ENCODE measurements at places on chromosomes 12 and 14.

GRCh38 chr12:78164154-78164553 lies 333.5 kb downstream of the NAV3 start:
- DNase-seq, result no peak

- DNase-seq, result peak; percentile 54
These were observed 110.5 kb downstream of the ARF6 start for GRCh38 chr14:50003213-50004021.

GRCh38 chr12:64478661-64479060 lies 26.7 kb downstream of the TBK1 start:
- DNase-seq, result no peak

DNA sequence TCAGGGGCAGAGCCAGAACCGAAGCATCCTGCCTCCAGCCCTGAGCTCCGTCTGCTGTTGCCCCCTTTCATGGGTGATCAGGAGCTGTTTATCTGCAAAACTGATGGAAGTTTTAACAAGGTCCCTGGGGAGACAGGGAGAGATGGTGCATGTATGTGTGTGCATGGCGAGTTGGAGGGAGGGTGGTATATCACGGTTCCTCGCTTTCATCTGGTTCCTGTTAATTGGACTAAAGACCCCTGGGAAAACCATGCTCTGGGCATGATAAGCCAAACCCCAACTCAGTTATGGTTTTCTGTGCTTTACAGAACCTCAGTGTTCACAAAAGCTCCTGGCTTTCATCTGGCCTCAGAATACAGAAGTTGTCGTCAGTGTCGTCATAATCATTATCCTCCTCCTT lies 133.6 kb downstream of the KSR2 start:
- no peak for DNase-seq

- DNase-seq, result peak; percentile 83
These were observed 11.3 kb upstream of the ABHD12B start for GRCh38 chr14:50860478-50861086.

DNA sequence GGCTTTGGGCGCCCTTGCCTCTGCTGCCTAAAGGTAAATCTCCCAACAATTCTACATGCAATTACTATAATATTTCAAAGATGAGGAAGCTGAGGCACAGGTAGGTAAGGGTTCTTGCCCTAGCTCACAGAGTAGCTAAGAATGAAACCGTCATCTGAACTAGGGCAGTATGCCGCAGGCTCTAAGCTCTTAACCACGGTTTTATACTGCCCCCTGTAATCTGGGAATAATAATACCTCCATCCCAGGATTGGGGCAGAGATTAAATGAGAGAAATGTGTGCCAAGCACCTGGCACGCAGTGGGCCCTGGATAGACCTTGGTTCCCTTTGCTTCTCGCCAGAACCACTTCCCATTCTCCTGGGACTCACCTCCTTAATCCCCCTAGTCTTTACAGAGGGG lies 1.5 kb upstream of the HRK start:
- DNase-seq, result no peak

GRCh38 chr14:55271572-55272298 lies 514 bp downstream of the FBXO34 start:
- peak; percentile 38 for DNase-seq

GRCh38 chr14:104115691-104116287 lies 22.6 kb upstream of the KIF26A start:
- no peak for DNase-seq

DNA sequence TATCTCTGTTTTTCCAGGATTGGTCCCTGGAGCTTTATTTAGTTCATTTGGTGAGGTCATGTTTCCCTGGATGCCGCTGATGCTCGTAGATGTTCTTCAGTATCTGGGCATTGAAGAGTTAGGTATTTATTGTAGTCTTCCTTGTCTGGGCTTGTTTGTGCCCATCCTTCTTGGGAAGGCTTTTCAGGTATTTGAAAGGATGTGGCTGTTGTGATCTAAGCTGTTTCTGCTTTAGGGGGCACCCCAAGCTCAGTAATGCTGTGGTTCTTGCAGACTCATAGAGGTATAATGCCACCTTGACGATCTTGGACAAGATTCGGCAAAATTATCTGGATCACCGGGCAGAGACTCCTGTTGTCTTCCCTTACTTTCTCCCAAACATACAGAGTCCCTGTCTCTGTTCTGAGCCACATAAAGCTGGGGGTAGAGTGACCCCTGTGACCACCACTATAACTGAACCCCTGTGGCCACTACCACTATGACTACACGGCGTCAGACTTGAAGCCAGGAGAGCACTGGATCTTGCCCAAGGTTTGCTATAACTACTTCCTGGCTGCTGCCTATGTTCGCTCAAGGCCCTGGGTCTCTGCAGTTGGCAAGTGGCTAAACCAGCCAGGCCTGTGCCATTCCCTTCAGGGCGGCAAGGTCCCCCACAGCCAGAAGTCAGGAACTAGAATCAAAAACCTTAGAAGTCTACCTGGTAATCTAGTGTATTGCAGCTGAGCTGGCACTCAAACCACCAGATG lies 40.9 kb downstream of the FGD4 start:
- DNase-seq, result no peak

- DNase-seq, result no peak
These were observed 6.5 kb upstream of the PIWIL1 start for GRCh38 chr12:130331146-130331545.

- no peak for DNase-seq
These were observed 108.1 kb downstream of the ZFP36L1 start for GRCh38 chr14:68684466-68685418.

GRCh38 chr12:47773858-47774580 lies 981 bp downstream of the SLC48A1 start:
- no peak for DNase-seq

DNA sequence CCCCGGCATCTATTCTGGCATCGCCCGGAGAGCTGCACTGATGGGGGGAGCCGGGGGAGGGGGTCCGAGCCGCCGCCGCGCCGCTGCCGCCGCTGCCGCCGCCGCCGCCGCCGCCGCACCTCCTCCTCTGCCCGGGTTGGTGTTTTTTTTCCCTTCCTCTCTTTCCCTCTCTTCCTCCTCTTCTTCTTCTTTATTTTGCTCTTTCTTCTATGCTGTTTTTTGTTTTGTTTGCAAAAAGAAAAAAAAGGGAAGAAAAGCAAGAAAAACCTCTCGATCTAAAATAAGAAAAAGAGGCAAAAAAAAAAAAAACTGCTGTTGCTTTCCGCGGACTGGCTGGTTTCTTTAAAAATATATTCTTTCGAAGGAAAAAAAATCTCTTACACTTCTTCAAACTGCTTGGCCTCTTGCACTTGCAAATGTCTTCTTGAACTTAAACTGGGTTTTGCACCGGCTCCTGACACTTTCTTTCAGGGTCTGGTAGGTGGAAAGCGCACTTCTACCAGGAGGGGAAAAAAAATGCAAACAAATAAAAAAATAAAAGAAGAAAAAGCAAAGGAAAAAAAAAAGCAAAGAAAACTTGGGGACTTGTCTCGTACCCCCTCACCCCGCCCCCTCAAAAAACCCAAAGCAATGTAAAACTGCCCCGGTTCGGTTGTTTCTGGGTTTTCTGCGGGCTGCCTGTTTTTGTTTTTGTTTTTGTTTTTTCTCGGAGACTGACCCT lies 616 bp downstream of the BCL11B start:
- DNase-seq, result no peak

DNA sequence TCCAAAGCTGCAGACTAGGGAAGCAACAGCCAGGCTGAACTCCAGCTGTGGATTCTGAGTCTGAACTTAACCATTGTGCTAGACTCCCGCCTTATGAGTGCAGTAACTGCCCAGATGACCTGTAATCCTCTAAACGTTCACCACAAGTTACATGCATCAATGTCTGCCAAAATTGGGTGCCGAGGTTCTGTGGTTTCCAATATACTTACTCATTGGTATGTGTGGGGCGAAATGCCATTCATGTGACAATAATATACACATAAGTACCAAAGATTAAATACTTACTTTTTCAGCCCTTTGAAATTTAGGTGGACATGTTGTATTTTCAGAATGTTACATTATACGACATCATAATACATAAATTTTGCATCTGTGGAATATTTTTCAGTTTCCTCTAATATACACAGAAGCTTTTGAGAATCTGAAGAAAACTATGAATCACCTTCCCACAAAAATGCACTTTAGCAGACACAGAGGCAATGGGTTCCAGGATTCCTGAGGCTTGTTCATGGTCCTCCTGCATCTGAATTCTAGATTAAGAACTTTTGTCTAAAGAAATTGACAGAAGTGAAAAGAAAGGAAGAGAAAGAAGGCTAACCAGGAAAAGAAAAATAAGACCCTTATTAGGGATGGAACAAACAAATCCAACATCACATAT lies 31.7 kb downstream of the GRIP1 start:
- no peak for DNase-seq

GRCh38 chr12:6771509-6772330 lies 600 bp upstream of the LAG3 start:
- no peak for DNase-seq

DNA sequence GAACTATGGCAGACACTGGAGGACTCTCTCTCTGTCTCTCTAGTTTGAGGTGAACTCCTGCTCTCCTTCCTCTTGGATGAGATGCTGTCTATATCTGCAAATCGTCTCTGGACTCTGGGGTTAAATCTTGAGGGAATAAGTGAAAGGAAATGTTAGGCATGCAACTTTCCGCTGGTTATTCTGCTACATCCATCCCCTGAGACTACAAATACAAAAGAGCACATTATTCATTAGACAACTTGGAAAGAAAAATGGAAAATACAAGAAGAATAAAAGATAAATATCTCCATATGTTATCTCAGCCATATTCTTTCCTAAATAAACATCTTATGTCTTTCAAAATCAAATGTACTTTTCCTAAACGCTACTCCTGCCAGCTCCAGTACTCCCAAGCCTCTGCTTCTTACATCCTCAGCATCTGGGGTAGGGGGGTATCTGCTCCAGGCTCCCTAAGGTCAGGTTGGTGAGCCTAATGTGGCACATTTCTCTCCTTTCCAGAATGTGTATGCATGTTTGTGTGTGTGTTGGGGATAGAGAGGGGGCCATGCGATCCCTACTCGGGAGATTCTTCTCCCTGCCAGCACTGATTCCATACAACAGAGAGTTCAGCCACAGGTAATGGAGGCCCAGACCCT lies 102.9 kb upstream of the FSCB start:
- no peak for DNase-seq

GRCh38 chr14:102180248-102180998 lies 40.7 kb downstream of the WDR20 start:
- DNase-seq, result no peak

DNA sequence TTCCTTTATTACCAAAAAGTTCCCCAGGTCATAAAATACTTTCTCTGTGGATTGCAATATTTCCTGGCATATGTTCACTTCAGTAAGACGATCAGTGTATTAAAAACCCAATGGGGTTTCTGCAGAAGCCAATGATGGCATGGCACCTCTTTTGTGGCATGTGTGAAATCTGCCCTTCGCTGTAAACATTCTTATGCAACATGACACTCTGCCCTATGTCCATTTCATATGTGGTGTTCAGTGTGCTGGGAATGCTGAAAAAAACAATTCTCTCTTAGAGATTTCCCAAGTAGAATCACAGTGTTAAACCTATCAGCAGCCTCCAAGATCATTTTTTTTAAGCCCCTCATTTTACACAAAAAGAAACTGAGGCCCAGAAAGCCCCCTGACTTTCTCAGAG lies 2.3 kb upstream of the MYBPC1 start:
- DNase-seq, result no peak

DNA sequence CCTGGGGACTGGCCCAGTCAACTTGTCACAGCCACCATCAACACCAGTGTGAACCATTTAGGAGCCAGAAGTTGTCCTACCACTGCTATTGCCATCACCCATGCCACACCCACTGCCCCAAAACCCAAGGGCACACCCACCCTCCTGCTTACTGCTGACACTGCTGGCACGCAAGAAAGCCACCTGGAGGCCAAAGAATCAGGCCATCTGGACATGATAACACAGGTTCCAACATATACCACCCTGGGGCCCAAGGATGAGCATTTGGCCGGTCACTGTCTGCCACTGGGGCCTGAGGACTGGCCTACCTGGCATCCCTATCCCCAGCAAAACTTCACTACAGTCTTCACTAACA lies 181.6 kb downstream of the MYRFL start:
- DNase-seq, result no peak

DNA sequence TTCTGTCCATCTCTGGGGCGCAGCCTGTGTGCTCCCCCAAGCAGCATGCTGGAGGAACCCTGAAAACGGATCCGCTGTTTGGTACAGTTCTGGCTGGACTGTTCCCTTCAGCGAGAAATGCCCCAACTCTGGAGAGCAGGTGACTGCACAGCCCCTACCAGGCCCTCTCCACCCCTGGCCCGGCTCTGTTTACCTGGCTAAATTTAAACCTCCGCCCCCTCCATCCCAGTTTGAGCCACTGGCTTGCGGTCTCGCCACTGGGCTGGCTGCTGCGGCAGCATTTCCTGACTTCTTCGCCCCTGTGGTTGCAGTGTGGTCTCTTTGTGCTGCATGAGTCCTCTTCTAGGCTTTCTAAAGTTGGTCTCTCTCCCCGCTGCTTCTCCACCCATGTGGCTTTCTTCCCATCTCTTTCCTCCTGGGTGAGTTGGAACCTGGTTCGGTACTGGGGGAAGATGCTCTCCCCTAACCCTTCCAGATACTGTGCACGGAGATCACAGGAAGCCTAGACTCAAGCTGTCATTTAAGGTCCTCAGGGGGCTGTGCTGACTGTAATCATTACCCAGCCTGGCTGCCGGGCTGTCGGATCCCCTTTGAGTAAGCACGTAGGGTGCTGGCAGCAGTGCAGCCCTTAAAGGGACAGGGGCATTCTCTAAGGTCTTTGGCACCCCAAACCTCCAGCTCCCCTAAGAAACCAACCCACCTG lies 60.6 kb downstream of the FBXL14 start:
- no peak for DNase-seq

DNA sequence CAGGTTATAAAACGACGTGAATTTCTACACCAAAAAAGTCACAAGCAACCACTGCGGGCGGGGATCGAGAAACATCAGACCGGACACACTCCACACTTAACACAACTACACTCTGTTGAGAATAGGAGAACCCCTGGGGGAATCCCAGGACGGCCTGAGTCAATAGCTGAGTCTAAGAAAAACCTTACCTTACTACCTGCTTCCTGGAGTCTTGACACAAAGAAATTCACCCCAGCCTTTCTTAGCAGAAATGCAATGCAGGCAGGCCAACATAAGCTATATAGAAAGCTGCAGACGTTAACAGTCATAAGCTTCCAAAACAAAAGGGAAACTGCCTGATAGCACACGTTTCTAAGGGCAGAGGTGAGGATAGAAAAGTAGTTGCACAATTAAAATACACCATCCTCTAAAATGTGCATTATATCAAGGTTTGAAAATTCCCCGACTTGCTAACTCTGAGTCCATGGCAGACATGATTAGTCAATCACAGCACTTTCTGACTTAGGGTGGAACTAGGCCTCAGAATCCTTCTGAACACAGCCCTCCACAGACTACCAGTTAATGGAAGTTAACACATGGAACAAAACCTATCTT lies 68.0 kb downstream of the CCDC88C start:
- peak; percentile 47 for DNase-seq

- no peak for DNase-seq
These were observed 68.0 kb downstream of the RASSF3 start for GRCh38 chr12:64678248-64678647.
